ENCODE measurements at places on chromosomes 3 and 15.

- no peak for DNase-seq
These were observed 136.0 kb downstream of the ATP10A start for GRCh38 chr15:25727116-25727515.

GRCh38 chr3:105398437-105398836 lies 31.7 kb downstream of the ALCAM start:
- DNase-seq: no peak

GRCh38 chr15:100129677-100130076 lies 212.1 kb downstream of the ADAMTS17 start:
- no peak for DNase-seq

DNA sequence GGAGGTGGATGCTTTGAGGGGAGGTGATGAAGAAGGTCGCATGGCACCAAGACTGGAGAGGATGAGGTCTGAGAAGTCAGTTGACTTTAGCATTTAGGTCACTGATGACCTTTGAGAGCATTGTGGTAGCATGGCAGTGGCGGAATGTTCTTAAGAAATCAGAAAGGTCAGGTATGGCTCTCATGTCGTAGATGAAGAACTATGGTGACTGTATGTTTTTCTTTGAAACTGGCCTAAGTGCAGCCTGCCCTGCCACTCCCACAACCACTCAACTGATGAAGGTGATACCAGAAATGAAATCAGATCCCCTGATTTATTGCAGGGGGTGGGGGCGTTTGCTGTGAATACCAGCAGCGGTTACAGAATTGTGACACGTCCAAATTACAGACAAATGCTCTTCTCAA lies 102.6 kb downstream of the ITPR1 start:
- no peak for DNase-seq

DNA sequence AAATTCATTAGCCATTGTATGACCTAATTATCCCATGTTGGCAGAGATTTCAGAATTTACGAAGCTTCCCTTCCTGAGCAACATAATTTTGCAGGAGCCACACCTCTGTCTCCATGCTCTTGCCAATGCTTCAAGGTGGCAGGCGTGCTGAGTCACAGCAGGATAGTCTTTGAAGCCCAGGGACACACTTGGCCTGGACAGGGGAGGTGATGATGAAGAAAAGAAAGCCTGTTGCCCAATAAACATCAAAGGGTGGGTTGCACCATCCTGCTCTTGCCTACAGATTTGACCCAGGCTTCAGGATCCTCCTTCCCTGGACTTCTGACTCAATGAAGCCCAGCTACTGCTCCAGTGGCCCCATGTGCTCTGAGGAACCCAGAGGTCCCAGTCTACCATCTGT lies 117.1 kb downstream of the MINAR1 start:
- no peak for DNase-seq

GRCh38 chr3:132189601-132190000 lies 127.6 kb upstream of the ACP3 start:
- no peak for DNase-seq

DNA sequence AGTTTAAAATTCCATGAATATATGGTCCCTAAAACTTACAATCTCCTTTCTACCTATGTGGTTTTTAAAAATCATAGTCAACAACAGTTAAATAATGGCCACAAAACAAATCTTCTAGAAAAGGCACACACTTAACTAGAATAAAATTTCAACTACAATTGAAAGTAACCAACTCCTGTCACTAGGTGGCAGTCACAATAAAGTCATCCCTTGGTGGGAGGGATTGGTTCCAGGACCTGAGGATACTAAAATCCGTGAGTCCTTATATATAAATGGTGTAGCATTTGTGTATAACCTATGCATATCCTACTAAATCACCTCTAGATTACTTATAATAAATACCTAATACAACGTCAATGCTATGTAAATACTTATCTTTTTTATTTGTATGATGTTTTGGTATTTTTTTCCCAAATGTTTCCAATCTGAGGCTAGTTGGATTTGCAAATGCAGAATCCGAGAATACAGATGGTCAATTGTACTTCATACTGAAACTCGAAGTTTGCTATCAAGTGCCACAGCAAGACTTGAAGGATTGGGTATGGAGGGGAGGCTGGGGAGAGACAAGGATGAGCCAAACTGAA lies 172.6 kb downstream of the FMN1 start:
- peak; percentile 70 for DNase-seq

- peak; percentile 28 for DNase-seq
These were observed 728 bp downstream of the CRTC3 start for GRCh38 chr15:90530250-90531051.

- DNase-seq: no peak
These were observed 287.8 kb upstream of the UMPS start for GRCh38 chr3:124442463-124442862.

DNA sequence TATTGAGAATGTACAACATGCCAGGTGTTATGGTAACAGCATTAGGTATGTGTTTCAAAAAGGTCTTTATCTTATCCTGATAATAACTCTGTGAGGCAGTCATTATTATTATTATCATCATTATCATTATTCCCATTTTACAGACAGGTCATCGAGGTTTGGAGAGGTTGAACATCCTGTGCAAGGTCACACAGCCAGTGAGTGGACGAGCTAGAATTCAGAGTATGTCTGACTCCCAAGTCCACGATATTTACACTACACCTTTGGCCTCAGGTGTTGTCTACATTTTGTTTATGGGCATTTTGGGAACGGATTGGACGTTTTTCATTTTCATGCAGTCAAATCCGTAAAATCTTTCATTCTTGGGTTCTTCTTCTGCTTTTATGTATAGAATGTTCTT lies 24.0 kb downstream of the GLDN start:
- no peak for DNase-seq

DNA sequence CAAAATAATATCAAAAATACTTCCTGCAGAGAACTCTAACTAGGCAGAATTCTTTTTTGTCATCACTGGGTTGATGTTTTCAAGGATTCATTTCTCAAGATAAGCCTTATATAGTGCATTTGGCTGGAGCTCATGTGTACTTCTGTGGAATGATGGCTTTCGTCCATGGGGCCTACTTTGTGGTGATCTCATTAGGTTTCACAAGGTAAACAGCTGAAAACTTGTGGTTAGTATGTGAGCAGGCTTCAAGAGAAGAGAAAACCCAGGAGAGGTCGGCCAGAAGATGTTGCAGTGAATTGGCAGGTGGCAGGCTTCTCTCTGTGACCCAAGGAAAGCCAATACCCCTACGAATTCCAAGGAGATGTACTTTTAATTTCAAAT lies 121.4 kb upstream of the PHLDB2 start:
- DNase-seq: no peak

DNA sequence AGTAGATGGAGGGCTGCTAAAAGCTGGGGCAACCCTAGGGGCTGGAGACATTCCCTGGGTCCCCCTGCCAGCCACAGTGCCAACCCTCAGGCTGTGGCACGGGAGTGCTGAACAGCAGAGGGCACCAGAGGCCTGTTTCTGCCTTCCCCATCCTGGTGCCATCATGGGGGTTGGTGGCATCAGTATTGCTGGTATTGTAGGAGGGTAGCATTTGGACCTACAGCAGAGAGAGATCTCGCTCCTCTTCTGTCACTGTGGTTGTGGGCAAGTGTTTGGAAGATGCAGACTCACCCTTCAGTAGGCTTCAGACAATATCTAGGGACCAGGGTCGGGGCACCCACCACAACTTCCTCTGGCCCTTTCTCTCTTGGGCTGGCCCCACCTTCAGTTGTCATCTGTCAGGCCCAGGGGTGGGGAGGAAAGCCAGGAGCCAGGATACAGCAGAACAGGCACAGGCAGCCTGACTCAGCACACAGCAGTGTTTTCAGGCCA lies 123.5 kb downstream of the RPLP1 start:
- peak; percentile 84 for DNase-seq

- no peak for DNase-seq
These were observed 183.6 kb downstream of the SHOX2 start for GRCh38 chr3:157922614-157923013.

All from Ammon's horn (tissue), 1 donor.